ENCODE measurements at places on chromosomes 6 and 20.

DNA sequence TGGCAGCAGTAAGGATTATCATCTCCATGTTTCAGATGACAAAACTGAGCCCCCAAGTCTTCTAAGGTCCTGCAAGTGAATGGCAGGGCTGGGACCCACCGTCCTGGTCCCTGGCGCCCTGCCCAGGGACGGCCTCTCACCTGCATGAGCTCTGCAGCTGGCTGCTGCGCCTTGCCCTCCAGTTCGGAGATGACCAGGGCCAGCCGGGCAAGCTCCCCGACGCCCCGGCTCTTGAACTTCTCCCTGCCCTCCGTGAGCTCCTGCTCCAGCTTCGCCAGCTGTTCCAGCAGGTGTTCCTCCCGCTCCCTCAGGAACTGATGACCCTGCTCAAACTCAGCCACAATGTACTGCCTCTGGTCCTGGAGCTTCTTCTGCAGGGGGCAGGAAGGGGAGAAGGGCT is 16.8 kb downstream of the TRIM26 start:
- no peak for DNase-seq

- DNase-seq, result no peak
These were observed 110.3 kb upstream of the GGTLC1 start for GRCh38 chr20:24098886-24099285.

GRCh38 chr6:42359021-42359420 is 92.7 kb downstream of the TRERF1 start:
- no peak for DNase-seq

DNA sequence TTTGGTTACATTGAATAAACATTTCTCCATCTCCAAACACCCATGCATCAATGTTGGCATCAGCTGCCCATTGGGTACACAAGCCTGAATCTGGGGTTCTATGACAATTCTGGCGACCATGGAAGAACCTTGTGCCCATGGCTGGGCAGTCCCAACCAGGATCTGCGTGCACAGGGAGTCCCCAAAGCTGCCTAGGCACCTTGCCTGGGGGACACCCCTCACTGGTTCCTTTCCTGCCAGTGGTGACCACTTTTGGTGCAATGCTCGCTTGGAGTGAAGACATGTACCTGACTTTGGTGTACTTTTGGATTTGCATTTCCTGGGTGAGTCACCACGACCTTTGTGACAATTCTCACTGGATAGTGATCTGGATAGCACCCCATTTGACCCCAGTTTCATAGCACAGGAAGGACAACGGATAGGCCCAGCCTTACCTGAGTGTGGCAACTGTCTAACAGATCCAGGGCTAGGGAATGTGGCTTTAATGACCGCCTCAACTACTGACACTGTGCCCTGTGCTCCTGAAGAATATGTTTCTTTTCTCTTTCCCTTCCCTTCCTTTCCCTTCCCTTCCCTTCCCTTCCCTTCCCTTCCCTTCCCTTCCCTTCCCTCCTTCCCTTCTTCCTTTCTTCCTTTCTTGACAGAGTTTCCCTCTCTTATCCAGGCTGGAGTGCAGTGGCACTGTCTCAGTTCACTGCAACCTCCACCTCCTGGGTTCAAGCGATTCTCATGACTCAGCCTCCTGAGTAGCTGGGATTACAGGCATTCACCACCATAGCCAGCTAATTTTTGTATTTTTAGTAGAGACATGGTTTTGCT is 7.1 kb downstream of the SPINT3 start:
- no peak for DNase-seq

GRCh38 chr20:37270576-37271420 is 9.2 kb upstream of the GHRH start:
- DNase-seq, result no peak

DNA sequence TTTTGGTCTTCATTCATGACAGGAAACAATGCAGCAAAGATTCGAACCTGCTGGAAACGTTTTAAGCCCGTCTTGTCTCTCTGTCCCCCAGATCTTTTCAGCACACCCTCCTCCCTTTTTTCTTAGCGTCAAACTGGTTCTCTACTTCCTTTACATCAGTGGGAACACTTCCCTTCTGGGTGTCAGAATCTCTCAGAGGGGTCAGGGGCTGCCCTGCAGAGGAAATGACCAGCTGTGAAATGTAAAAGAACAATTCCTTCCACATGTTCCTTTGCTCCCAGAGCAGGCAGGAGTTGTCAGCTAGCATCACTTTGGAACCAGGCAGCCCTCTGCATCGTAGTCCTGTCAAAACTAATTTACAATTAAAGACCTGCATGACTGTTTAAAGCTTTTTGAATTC is 619.0 kb downstream of the TFAP2A start:
- DNase-seq, result no peak

DNA sequence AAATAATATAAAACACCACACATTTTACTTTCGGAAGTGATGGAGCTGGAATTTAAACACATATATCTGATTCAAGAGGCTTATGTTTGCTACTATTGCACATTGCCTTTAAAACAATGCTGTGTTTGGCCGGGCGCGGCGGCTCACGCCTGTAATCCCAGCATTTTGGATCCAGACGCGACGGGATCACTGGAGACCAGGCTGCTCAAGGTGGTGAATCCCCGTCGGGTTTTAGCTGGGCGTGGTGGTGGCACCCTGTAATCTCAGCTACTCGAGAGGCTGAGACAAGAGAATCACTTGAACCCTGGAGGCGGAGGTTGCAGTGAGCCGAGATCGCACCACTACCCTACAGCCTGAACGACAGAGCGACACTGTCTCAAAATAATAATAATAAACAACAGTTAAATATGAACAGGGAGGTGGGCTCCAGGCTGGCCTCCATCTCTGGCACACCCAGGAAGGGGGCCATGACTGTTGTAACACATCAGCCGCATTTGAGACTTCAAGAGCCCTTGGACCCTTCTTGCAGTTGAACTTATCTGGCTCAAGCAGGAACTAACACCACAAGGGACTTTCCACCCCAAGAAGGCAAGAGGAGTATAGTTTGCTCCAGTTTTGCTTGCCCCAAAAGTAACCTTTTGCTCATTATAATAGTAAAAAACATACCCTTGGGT is 127.1 kb upstream of the ZNF184 start:
- DNase-seq, result no peak

- no peak for DNase-seq
These were observed 5.4 kb upstream of the PPP1R3G start for GRCh38 chr6:5079692-5080091.

DNA sequence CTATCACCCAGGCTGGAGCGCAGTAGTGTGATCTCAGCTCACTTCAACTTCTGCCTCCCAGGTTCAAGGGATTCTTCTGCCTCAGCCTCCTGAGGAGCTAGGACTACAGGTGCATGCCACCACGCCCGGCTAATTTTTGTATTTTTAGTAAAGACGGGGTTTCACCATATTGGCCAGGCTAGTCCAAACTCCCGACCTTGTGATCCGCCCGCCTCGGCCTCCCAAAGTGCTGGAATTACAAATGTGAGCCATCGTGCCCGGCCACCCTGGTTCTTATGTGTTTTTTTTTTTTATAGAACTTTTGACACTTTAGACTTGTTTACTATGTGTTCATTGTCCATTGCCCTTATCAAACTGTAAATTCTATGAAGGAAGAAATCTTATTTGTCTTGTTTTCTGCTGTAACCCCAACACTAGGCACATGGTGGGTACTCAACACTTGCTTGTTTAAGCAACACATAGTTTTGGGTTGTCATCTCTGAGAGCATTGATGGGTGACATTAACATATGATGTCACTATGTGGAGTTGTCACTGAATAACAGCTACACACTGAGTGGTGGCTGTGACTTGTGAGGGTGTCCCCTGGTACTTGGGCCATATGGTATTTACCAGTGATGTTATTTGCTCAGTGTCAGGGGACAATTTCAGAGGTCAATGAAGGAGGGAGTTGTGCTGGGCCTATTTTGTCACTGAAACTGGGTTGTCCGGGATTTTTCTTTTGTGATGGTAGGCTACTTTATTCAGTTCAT is 1.5 kb upstream of the PXMP4 start:
- DNase-seq, result no peak

- DNase-seq, result no peak
These were observed 14.1 kb downstream of the SLC4A11 start for GRCh38 chr20:3224681-3225421.

GRCh38 chr6:33683576-33684427 is 27.7 kb downstream of the UQCC2 start:
- DNase-seq, result no peak

DNA sequence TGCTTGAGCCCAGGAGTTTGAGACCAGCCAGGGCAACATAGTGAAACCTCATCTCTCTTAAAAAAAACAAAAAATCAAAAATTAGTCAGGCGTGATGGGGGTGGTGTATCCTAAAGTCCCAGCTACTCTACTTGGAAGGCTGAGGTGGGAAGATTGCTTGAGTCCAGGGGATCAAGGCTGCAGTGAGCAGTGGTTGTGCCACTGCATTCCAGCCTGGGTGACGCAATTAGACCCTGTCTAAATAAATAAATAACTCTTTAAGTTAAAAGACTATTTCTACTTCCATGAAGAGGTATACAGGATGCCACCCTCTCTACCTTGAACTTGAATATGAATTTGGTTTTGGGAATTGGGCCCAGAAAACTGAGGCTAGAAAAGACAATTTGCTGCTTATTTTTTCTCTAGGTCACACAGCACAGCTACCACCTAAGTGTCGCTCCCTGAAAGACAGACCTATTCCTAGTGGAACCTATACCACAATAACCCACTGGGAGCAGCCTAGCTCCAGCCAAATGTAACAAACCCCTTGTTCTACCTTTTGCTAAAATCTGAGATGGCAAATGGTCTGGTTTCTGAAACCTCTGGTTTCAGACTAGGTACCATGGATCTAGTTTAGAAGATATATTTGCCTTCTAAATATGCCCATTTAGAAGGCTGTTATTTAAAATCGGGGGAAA is 35.2 kb downstream of the HMGCLL1 start:
- no peak for DNase-seq

DNA sequence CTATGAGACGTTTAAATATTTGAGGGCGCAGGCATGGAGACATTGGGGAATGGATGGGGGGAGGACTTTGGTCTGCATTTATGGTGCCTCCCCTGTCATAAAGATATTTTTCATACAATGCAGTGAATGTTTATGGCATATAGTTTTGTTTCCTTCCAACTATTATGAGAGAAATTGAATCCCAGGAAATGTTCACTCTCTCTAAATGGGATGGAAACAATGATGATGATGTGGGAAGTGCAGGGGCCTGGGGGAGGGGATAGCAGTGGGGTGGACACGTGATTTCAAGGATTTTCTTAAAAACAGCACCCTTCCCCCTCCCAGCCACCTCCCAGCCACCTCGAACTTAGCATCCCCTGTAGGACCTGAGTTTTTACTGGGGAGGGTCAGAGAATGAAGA is 69.9 kb downstream of the TOX2 start:
- no peak for DNase-seq

- no peak for DNase-seq
These were observed 23.2 kb upstream of the AIG1 start for GRCh38 chr6:143037470-143037869.

DNA sequence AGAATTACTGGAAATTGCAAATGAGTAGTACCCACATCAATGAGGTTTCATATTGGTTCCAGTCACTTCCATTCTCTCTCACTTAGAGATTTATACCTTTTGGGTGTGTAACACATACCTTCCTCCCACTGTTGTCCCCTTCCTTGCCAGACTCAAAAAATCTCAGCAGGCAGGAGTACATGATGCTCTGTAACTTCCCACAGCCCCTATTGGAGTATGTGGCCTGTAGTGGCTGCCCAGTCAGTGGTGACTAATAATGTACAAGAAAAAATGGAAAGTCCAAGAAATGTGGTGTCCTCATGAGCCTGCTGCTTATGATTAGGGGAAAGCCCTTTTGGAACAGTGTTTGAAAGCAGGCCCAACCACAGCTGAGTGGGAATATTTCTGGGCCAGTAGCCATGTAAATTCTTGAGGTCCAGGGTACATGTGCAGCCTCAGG is 312.0 kb downstream of the ZFAND3 start:
- DNase-seq, result peak; percentile 86

DNA sequence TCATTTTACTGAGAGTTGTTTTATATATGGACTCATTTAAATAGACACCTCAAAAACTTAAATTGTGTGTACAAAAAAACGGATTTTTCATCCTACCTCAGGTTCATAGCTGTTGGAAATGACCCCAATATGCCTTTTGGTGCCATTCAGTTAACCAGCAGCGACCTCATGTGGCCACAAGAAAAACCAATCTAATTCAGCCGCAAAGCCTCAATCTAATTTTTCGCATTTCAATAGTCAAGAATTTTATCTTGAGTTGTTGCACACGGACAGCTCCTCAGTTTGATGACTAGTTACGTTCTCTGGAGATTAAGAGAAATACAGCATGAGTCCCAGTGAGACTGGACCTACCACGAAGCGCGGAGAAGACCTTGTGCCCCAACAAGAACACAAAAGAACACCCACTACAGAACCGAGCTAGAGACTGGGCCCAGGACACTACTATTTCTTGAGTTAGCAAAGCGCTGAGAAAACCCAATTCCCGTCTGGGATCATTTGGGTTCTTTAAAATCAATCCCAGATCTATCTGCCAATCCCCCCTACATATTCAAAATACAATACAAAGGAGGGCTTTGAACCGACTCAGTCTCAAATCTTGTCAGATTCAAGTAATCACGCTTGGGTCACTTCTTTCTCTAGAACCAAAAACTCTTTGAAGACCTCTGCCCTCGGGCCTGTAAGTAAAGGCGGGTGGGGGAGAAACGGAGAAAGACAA is 1.1 kb downstream of the TCP11 start:
- DNase-seq, result peak; percentile 54

GRCh38 chr20:25136643-25137559 is 55.0 kb upstream of the VSX1 start:
- DNase-seq, result peak; percentile 77

DNA sequence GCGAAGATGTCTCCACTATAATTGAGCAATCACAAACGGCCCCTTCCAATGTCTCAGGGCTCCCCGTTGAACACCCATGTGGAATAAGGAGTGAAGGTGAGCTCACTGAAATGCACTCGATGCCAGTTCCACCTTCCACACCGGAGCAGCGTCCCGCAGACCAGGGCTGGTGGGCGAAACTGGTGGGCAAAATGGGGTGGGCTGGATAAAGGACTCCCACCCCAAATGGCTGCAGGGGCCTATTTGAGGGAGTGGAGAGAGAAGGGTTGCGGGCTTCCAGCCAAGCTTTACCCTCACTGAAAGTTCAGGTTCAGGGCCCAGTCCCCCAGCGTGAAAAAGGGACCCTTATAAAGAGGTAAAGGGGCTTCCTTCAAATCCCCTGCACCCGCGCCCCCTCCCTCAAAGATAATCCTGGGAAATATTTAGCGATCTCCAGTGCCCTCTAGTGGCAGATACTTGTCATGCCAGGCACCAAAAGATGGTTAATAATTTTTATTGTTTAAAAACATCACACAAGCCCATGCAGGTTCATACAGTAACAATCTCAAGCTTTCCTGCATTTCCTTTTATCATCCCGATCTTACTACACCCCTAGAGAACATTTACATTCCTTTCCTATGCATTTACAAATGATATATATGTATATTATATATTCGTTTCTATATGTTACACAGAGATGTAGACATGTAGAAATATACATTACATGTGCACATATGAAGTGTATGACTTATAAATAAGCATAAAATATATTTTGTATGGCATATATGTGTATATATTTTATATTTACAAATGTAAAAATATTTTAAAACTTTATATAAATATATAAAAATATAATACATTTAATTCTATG is 58.2 kb upstream of the NKX2-2 start:
- peak; percentile 0 for DNase-seq

Measured in AG09319 (cell line).